ENCODE measurements at places on chromosomes 1 and 21.
A peak's percentile ranks its signal among the peaks of the same experiment; 100 is the strongest.

DNA sequence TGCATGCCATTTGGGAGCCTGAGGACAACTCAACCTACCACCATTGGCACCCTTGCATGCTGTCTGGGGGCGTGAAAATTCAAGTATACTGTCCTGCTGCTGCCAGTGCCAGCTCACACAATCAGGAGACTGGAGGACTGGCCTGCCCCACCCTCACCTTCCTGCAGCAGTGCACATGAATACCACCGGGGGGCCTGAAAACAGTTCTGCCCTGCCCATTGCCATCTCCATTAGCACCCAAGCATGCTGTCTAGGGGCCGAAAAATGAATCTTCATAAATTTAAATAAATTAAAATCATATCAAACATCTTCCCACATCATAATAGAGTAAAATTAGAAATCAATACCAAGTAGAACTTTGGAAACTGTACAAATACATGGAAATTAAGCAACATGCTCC, 322.1 kb upstream of the TMPRSS15 start:
- no peak for DNase-seq

DNA sequence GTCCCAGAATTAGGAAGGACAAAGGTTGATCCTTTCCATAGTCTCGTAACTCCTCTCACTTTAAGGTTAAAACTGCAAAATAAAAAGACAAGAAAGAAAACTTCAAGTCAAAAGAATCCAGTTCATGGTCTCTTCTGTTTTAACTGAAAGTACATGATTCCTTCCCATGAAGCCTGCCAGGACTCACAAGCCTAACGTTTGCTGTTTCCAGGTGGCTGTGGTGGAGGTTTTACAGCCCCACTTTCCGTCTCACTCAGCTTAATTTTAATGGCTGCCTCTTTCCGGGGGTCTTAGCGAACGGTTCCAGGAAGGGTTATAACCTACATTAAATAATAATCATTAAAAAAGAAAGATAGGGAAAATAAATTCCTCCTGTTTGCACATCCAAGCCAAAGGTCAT, 136.8 kb upstream of the SPAG17 start:
- DNase-seq: no peak

- no peak for DNase-seq
These were observed 35.7 kb upstream of the ZZZ3 start for GRCh38 chr1:77718181-77718580.

- peak; percentile 69 for DNase-seq
These were observed 3.0 kb upstream of the RGS2 start for GRCh38 chr1:192805832-192806323.

DNA sequence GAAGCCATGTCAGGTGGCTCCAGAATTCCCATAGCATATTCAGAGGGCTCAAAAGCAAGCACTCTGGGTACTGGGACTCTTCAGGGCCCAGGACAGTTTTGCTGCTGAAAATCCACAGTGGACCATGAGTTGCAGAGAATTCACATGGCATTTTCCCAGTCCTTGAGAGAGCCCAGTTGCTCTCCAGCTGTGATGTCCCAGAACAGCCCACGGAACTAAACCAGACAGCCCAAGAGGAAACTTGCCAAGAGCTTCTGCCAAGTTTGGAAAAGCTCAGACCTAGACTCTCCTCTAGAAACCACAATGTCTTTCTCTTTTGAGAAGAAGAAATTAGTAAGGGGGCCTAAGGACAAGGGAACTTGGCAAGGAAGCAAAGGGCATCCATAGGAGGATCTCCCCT, 69.4 kb downstream of the RGS2 start:
- no peak for DNase-seq

DNA sequence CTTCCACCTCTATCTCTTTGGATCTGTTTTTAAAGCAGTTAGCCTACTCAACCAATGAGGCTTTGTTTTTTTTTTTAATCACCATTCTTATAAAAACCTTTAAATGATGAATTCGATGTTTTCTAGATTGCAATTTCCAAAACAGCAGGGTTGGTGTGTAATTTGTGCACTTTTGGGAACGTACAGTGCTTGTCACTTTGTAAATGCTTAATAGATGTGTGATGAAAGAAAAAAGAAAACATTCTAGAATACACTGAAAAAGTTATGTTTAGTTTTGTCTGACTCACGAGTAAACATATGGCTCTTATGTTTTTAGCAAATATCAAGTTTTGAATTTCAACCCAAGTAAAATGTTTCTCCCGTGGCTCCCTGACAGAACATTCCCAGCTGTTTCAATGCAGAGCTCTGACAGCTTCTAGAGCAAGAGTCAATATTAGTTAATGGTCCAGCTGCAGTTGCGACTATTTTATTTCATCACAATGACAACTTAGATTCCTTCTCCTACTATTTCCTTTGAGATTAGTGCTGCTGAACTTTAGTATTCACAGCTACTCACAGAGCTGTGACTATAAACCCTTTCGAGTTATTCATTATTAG, 362.5 kb upstream of the ADAMTS5 start:
- DNase-seq: no peak

DNA sequence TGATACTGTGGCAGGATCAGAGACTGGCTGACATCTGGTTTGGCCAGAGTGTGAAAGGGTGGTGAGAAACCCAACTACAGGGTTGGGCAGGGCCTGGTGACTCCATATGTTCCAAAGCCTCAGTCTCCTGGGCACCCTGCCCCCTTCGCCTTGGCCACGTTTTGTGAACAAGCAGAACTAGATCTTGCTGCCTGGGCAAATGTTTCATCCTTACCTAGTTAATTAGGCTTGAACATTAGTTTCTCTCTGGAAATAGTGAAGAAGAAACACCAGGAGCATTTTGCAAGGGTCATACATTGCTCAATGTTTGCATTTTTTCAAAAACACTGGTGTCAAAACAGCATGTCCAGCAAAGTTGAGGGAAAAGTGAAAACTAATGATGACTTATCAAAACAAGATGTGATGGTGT, 60.5 kb downstream of the MAP3K7CL start:
- DNase-seq: no peak

- DNase-seq: no peak
These were observed 141.3 kb downstream of the ROR1 start for GRCh38 chr1:63915121-63915520.

- DNase-seq: peak; percentile 7
These were observed 176.9 kb downstream of the NEK7 start for GRCh38 chr1:198333744-198334143.

DNA sequence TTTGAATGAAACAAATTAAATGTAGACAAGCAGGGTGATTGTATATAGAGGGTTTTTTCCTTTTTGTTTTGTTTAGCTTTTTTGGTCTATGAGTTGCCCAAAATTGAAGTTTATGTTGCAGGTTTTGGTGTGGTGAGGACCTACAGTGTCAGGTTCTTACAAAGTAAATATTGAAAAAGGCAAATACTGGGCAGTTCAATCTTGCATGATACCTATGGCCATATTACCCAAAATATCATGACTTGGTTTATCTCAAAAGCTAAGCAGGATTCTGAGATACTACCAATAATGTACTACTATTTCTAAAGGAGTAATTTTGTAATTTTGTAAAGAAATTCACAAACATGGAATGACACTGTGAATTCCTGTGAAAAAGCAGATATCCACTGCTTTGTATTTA, 1.8 kb downstream of the DNAJB4 start:
- DNase-seq: no peak

DNA sequence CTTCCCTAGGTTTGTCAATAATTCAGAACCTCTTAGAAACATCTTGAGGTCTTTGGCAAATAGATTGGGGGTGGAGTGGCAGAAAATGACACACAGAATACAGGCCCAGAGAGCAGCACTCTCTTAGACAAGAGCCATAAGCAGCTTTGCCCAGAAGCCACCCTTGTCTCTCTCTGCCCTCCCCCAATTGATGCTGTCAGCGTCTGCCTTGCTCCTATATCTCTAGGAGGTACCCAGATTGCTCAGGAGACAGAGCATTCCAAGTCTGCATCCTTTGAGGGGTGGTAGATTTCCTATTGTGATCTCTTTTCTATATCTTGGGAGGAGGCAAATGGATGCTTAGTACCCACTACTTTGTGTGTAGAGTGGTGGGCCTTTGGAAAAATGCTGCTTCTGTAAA, 1.8 kb downstream of the RGL1 start:
- no peak for DNase-seq

DNA sequence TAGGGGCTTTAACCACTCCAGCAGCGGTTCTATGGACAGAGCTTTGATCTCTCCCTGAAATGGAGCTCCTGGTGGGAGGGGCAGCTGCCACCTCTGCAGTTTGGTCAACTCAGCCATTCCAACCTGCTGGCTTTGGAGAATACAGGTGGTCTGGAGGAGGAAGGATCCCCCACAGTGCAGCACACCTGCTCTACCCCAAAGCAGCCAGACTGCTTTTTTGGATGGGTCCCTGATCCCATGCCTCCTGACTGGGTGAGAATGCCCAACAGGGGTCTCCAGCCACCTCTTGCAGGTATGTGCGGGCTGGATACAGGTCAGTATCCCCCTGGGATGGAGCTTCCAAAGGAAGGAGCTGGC, 53.9 kb downstream of the TPTE start:
- DNase-seq: no peak

GRCh38 chr1:54934869-54935268, 45.6 kb upstream of the TMEM61 start:
- peak; percentile 98 for DNase-seq

GRCh38 chr1:24283326-24284155, 35.6 kb upstream of the GRHL3 start:
- DNase-seq: peak; percentile 52

- DNase-seq: no peak
These were observed 271.4 kb downstream of the FOXD2 start for GRCh38 chr1:47709019-47709871.

DNA sequence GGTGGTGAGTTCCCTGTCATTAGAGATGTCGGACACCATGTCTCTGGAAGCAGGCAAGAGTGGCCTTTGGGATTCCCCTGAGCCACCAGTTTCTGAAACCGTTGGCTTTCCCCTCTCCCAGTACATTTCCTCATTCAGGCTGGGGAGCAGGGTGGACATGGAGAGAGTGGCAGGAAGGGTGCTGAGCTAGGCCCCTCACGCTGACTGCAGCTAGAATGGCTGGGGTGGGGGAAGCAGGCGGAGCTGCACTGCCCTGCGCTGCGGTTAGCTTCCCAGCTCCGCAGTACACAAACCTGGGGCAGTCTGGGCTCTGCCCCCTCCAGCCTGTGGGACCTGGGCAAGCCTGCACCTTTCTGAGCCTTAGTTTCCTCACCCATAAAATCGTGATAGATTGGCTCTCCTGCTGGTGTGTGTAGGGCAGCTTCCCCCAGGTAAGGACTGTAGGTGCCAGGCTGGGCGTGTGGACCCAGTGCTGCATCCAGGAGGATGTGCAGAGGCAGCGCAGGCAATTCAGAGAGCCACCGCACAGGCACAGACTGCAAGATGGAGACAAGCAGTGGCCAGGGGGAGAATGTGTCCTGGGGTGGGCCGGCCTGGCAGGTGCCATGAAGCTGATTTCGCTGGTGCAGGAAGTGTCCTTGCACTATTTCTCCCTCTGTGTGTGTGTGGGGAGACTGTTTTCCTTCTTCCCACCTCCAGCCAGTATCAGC, 3.0 kb downstream of the PLA2G2F start:
- DNase-seq: no peak

DNA sequence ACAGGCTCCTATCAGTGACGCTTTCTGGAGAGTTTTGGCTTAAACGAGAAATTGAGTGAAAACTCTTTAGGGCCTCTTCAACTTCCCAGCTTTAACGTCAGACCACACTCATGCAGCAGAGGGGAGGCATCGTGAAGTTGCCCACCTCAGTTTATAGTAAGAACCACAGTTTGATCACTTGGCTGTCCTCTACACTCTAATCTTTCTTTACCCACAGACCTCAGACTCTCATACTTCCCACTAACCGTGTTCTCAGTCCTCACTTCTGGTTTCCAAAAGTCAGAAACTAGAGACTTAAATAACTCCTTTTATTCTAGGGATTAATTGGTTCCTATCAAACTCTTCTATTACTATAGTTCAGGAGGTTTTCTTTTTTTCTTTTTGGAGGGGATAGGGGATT, 302.2 kb downstream of the NTNG1 start:
- no peak for DNase-seq

DNA sequence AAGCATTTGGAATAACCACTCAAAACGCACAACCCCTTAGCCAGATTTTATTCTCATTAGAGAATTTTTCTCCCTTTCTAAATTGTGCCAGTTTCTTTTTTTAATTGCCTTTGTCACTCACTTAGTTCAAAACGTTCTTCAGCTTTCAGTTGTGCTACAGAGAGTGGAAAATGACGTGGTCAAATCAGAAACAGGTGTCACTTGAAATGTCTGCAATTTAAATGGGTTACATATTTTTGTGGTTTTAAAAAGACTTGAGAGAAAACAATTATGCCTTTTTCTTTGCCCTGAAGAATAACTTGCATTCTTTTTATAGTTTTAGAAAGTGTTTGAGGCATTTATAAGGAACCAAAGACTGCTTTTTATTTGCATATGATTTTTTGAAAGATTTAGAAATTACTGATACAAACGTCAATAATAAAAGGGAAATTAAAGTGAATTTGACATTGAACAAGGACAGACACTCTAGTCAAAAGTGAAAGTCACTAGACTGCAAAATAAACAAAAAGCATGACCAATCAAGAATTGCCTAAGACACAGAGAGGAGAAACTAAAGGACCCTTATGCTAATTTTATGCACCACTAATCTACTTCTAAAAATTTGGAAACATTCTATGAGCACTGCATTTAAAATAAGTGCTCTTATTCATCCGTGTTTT, 191.0 kb downstream of the TPR start:
- peak; percentile 72 for DNase-seq

DNA sequence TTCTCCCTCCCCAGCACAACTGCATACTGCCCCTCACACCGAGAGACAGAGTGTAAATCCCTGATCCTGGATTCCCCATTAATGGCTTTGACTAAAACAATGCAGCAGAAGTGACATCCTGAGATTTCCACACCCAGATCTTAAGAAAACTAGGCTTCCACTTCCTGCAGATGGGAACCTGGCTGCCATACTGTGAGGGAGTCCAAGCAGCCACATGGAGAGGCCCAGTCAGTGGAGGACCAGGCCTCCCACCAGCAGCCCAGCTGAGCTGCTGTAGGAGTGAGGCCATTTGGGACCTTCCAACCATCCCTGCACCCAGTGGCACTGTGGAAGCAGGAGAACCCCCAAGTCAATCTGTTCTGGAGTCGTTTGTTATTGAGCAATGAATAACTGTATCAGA, 120.6 kb downstream of the CRYAA start:
- no peak for DNase-seq

GRCh38 chr1:209989525-209989924, 51.5 kb downstream of the SYT14 start:
- peak; percentile 1 for DNase-seq

GRCh38 chr1:175864625-175865024, 121.2 kb upstream of the TNR start:
- no peak for DNase-seq

DNA sequence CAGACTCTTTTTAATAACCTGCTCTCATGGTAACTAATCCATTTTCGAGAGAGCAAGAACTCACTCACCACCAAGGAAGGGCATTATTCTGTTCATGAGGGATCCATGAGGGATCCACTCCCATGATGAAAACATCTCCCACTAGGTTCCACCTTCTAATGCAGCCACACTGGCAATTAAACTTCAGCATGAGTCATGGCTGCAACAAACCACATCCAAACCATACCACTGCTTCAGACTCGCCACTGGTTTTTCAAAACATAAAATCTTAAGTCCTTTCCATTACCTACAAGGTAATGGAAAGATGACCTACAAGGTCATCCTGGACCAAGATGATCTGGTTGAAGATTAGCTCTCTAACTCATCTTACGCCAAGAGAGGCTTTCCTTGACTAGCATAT, 405.1 kb downstream of the VAV3 start:
- no peak for DNase-seq

All from BJ (cell line).